ENCODE measurements at places on chromosomes 3 and 15. TPM values are rescaled to one million over a fixed set of nuclear protein-coding genes. Genes with fewer than 3 reads are reported as not detected.

The SNX4 gene
- total RNA-seq, result 36.8 TPM

The GOLGA8T gene
- total RNA-seq, result not detected

The B3GNT5 gene
- total RNA-seq, result 12.7 TPM

The GOLGA6D gene
- not detected for total RNA-seq

The SLC12A1 gene
- total RNA-seq, result not detected

The GPR149 gene
- not detected for total RNA-seq

The ERICH6 gene
- not detected for total RNA-seq

The RSL24D1 gene
- 157 TPM for total RNA-seq

The GRIP2 gene
- total RNA-seq, result not detected

The LMCD1 gene
- total RNA-seq, result 3.5 TPM

The FRMD5 gene
- total RNA-seq, result 0.24 TPM

The CISH gene
- 319 TPM for total RNA-seq
